ENCODE measurements at places on chromosomes 12 and 14.

DNA sequence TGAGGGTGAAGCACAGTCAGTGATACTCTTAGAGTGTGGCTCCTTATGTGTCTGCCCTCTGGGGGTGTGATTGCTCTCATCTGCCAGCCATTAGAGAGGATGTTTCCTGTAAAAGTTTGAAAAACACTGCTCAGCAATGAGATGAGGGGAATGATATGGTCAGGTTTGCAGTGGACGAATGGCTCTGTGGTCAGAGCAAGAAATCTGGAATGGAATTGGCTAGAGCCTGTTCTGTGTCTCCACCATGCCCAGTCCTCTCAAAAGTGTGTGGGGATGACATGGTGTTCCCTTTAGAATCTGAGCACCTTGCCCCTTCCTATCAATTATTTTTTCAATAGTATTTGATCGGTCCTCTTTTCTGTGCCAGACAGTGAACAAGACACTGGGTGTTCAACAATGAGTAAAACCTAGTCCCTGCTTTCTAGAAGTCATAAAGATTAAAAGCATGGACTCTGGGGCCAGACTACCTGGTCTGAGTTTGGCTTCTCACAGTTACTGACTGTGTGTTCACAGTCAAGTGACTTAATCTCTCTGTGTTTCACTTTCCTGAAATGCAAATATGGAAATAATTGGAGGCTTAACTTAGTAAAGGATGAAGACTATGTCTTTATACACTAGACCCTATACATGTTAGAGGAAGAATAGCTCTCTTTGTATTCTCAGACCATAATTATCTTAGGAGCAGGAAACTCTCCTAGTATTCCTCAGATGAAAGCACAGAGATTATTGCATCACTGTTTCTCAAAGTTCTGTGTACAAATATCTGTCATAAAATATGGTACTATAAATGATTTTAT is 1.6 kb downstream of the ACSS3 start:
- no peak for DNase-seq

DNA sequence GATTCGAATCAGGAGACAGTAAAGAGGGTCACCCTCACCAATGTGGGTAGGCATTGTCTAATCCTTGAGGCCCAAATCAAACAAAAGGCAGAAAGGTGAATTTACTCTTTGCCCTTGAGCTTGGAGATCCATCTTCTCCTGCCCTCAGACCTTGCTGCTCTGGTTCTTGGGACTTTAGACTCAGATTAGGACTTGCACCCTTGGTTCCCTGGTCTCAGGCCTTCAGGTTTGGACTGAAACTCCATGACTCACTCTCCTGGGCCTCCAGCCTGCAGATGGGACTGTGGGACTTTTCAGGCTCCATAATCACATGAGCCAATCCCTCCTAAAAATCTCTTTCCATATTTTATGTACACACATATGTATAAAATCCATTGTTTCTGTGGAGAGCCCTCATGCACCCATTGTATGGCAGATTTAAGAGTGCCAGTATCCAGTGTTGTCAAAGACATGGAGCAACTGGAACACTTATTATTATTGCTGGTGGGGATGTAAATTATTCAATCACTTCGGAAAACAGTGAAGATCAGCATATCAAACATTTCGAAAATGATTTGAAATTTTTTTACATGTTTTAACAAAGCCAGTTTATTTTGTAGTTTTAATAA is 48.7 kb downstream of the EID3 start:
- DNase-seq = no peak

DNA sequence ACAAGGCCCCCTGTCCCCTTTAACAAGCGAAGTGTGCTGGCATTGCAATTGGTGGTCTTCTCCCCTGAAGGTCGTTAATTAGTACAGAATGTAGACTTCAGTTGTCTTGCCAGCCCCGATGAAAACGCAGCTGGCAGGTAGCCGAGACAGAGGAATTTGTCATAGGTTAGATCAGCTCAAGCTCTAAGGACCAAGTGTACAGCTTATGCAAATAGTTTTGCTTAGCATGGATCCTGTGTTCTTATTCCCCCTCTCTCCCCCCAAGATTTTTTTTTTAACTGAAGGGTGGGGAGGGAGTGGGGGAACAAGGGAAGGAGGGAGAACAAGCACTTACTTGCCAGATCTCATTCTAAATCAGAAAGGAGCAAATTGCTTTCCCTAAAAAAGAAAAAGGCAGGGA is 58.6 kb upstream of the PARP11 start:
- no peak for DNase-seq

DNA sequence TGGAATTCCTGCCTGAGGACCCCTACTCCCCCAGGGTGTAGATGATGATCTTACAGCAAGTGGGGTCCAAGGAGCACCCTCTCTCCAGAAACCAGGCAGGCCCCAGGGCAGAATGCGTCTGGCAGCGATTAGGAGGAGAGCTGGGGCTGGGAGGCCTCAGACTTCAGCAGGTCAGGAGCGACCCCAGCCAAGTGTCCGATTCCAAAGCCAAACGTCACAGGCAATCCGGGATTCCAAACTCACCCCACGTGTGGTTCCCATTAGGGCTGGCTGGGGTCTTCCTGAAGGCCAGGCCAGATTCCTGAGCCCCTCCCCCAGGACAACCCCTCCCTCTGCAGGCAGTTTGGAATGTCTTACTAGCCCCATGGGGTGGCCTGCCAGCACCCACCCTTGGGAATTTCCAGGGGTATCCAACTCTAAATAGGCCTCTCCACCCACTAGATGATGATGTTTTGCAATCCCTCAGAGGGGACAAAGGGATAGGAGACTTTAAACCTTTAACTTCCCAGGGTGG is 17.3 kb upstream of the FIGNL2 start:
- no peak for DNase-seq

DNA sequence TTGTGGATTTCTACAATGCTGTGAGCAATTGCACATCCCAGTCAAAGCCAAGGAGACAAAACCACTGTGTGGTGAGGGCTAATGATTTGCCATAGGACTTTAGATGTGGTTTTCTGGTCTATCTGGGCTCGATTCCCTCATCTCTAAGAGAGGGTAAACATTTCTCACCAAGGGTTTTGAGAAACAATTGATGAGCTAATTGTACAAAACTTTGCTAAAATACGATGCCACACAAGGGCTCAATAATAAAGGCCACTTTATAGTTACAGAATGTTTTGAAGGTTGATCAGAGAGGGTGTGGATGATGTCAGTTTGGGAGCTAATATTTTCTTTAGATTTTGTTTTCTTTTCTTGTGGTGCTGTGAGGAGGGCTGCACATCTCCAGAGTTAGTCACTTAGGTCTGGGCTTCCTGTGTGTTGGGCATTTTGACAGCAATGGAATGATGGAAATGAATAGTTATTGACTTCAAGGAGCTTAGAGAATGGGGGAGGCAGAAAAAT is 60.8 kb upstream of the SLC38A4 start:
- no peak for DNase-seq

DNA sequence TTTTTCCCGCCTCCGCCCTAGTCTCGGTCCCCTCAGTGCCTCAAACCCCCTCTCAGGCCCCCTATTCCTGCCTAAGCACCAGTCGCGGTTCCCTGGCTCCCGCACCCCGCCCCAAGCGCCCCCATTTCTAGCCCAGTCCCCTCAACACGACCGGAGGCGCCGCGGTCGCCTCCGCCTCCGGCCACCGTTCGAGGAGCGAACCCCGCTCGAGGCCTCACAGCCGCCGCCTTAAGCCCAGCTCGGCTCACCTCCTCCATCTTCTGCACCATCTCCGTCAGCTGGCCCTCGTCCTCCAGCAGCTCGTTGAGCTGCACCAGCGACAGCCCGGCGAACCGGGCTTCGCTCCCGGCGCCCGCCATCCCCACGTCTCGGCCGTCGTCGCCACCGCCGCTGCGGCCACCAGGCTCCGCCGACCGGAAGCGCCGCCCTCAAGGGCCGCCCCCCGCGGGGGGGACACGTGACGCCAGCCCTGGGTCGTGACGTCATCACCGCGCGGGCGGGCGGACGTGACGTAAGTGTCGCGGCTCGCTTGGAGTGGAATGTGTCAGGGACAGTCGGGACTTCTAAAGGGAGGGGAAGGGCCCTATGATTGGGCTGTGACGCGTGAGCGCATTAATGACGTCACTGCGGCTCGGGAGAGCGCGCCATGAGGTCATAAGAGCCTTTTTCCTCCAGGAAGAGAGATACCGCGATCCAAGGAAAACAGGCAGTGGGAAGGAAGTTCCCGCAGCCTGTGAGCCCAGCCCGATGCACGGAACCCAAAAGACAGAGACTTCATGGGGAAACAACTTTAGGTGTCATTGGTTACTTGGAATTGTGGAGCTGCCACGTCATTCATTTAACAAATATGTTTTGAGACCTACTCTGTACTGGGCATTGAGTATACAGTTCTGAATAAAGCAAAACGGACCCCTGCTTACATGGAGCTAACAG is at the start of gene VPS37B:
Gene VPS37B (minus strand): TSS at position 421 of the 933 bp plus-strand sequence. CDS start 62 bp downstream, at position 359.
- no peak for DNase-seq

GRCh38 chr14:25622763-25623162 is 572.8 kb upstream of the STXBP6 start:
- DNase-seq = no peak

GRCh38 chr12:115691123-115691522 is 586.4 kb downstream of the MED13L start:
- no peak for DNase-seq

- DNase-seq = no peak
Measured at GRCh38 chr12:75184516-75184915, 25.1 kb downstream of the KCNC2 start.

DNA sequence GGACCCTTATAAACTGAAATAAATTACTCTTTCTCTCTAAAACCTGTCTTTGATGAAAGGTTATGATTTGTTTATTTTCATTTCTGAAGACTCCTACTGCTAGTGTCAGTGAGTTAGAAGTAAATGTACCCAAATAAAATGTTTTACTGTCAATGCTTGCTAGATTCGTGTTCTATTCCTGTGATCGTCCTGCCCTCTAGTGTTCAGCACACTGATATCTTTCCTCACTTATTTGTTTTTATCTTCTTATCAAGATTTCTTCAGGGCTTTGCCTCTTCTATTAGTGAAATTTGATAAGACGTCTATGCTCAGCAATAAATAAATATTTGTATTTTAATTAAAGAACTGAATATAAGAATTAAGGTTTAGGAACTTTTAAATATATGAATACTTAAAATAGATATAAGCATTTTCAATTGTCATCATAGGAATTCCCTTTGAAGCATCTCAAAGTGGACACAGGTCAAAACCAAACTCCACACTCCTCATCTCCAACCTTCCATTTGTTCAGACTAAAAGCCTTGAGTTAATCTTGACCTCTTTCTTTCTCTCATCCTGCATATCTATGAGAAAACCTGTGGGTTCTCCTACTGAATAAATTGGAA is 75.8 kb downstream of the C12orf50 start:
- no peak for DNase-seq

Data from cerebellar nuclear complex (tissue), 1 donor.